ENCODE measurements at places on chromosomes 3 and 15.

- DNase-seq, result no peak
Observed at GRCh38 chr15:96264351-96264798, 66.1 kb upstream of the NR2F2 start.

DNA sequence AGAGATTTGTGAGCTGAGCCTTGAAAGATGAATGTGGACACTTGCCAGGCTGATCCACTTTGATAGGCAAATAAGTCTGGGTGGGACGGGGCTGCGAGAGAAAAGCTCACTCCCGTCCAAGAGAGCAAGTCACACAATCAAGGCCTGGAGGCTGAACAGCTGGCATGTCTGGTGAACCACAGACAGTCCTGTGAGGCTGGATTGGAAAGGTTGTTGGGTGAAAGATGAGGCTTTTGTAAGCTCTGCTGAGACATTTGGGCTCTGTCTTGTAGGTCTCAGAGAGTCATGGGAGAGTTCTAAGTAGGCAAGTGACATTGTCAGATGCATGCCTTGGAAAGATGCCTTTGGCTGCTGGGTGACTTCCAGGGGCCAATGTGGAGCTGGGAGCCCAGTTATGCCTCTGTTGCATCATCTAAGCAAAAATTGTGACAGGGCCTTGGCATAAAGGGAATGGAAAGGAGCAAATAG, 38.5 kb downstream of the RPLP1 start:
- no peak for DNase-seq

DNA sequence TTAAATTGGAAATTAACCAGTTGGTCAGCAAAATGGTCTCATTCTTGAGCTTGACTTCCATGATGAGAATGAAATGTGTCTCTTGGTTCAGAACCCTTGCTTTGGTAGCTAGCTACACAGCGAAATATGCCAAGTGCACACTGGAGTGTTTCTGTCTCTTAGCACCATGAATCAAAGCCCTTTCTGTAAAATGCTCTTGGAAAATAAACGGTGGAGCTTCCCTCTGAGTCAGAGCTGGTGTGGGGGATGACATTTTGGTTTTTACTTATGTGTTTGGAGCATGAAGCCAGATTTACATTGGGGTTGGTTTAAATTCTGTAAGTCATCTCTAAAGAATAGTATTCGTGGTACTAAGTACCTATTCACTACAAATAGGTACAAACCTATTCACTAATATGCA, 85.1 kb upstream of the NANOGP8 start:
- DNase-seq, result no peak

GRCh38 chr15:42735382-42736165, 1.4 kb downstream of the CDAN1 start:
- no peak for DNase-seq

GRCh38 chr15:58873267-58873666, 60.2 kb downstream of the SLTM start:
- DNase-seq, result no peak

DNA sequence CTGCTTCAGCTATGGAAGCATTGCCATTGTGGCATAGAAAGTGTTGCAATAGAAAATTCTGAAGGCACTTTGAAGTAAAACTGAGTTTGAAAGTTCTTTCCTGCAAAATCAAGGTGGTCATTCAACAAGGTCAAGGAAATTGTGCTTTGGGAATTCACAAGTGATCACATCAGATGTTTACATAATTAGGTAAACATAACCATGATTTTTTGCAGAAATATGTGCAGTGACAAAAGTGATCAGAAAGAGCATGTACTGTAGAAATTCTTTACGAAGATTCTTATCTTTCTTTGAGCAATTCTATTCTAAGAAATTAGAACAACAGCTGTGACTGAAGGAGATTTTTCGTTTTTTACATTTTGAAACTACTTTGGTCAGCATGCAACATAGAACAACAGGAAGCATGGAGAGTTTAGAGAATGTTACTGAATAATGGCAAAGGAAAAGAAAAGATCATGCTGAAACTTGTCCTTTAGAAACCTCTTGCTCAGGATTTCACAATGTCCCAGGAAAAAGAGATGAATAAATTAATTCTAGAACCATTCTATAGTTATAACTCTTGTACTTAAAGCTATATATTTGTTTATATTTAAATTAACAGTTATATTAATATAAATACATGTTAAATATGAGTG, 643.4 kb upstream of the ARPP21 start:
- DNase-seq, result no peak

- DNase-seq, result no peak
Observed at GRCh38 chr15:38531509-38531908, 33.1 kb downstream of the RASGRP1 start.

DNA sequence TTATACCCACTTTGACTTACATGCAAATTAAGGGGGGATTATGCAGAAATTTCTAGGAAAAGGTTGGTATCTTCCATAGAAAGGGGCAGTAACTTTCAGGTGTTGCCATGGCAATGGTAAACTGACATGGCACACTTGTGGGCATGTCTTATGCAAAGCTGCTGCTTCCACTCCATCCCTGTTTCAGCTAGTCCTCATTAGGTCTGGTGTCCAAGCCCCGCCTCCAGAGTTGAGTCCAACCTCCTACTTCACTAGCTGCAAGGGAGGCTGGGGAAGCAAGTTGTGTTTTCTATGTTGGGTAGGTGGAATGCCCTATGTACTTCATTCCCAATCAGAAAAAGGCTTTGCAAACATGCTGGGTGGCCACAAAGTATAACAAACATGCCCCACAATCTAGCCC, 14.7 kb upstream of the KLHL40 start:
- no peak for DNase-seq

DNA sequence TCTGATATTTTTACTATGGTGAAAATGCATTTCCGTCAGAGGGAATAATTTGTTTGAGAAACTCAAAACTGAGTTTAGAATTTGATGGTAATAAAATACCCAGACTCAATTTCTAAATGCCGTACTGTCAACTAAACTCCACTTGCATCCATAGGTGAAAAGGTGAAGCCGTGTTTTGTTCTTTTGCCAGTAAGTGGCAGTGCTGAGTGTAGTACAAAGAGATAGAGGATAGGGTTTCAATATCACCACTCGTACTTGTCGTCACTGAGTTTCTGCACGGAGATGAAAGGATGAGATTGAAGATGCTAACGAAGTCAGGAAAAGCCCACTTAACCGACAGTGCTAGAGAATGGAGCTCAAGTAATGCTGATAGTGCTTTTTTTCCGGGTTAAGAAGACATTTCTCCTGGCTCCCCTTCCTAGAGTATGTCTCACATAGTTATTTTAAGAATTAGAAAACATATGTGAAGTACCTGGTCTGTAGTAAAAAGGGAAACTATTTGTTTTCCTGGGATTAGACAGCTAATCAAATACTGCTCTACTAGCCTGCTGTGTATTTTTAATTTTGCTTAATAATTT, 345.1 kb downstream of the IL5RA start:
- DNase-seq, result no peak

DNA sequence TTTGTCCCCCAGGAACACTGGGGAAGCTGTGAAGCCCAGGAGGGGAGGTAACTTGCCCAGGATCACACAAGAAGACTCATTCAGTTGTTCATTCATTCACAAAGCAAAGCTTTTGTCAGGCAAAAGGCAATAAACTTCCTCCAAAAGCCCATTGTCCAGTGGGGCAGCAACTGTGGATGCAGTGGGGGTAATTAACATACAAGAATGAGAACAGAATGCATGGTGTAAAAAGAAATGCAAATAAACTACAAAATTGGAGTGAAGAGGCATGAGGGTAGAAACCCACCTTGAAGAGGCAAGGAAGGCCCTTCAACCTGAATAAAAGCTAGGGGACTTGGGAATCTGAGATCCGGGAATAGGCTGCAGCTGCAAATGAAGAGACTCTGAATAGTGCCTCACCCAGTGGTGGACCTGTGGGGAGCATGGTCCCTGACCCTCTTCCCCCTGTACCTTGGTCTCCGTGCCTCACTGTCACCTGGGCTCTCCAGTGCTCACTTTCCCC, 363.6 kb downstream of the CLSTN2 start:
- DNase-seq, result no peak

DNA sequence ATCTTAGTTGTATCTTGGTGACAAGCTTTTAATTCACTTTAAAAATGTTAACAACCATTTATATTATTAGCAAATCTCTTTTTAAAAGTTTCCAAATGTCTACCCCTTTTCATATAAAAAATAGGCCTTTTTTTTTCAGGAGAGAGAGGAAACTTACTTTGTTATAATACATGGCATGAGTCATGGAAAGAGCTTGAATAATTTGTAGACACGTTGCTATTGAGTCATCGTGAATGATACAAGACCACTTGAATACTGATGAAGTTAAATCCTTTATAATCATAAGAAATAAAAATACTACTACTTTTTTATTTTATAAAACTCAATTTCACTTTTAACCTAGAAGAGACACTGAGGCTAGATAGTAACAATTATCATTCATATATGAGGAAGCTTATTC, 70.3 kb upstream of the BBX start:
- DNase-seq, result no peak

- DNase-seq, result no peak
Observed at GRCh38 chr15:48409623-48410022, 78.4 kb downstream of the DUT start.

DNA sequence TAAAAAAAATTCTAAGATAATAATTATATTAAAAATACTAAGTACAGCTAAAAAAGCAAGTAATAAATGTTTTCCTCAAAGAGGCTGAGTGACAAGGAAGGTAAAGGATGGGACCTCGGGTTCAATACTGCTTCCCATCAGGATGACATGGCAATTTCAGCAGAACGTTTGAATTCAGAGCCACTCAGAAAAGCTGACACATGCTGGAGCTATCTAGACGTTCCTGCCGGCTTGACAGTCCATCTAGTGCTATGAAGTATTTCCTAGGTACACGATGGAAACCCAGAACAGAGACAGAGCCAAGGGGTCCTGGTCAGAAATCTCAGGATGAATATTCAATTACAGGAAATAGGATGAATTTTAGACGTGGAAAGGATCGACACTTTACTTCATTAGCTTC, 361.8 kb downstream of the FGF12 start:
- no peak for DNase-seq

DNA sequence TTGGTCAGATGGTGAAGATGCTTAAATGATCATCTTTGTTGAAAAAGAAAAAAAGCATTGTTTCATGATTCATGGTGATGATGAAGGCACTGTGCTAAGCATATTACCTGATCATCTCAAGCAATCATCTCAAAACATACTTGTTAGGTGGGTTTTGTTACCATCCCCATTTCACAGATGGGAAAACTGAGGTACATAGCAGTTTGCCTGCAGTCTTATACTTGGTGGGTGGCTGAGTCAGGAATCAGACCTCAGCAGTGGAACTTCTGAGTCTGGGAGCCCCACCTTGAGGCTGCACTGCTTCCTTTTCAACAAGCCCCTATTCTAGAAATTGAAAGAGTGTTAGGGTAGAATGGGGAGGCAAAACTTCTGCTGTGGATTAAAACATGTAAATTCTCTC, 341.1 kb downstream of the THSD4 start:
- DNase-seq, result no peak

DNA sequence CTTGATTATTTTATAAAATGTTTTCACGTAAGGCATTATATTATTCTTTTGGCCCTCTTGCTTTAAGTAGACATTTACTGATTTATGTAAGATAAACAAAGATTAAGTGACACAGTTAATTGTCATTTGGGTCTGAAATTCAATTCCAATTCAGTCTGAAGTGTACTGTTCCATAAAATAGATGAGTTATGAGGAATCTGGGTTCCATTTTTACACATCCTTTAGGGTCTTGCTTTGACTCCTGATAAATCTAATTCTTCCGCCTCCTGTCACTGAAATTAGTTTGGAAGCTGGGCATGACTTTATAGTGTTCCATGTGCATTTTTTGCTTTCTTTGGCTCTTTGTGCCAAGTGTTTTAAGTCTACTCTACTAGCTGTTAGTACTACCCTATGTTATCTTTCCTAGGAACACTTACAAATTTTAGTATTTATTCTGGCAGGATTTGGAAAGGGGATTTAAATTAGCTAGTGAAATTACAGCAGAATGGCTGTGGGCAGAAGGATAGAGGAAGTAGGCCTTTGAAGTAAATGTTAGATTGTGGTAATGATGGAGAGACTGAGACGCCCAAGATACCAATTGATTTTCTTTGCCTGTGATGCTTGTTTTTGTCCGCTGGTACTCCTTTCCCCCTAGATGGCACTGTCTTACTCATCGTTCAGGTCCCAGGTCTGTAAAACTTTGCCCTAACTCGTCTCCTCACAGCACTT, 14.3 kb downstream of the ARL8B start:
- no peak for DNase-seq

DNA sequence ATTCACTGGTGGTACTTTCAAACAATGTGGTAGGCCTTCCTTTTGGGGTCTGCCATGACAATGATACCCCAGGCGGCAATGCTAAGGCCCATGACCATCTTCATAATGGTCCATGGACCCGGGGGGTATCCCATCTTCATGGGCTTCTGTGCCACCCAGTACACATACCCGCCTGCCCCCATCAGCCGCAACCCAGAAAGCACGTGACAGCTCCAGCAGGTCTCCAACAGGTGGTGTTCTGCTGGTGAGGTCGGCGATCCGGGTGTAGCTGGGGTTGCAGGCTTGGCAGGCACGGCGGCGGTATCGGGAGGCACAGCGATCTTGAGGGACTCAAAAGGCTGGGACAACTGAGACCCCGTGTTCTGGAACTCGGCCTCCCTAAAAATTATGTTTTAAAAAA, 214.5 kb downstream of the SNRPN start:
- no peak for DNase-seq

DNA sequence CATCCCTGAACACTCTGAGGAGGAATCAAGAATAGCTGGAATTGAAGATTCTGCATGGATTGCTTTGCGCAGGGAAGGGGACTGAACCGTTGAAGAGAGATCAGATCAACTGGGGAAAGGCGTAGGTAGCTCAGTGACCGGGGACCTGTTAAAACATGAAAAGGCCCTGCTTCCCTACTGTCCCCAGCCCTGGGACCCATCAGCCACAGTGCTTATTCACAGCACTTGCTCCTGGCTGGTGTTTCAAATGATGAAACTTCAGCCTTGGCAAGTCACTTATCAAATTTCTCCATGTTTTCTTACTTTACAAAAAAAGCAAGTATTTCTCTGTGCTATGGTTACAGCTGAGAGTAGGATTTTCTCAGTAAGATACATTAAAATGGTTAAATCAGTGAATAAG, 199.3 kb downstream of the MEIS2 start:
- no peak for DNase-seq

DNA sequence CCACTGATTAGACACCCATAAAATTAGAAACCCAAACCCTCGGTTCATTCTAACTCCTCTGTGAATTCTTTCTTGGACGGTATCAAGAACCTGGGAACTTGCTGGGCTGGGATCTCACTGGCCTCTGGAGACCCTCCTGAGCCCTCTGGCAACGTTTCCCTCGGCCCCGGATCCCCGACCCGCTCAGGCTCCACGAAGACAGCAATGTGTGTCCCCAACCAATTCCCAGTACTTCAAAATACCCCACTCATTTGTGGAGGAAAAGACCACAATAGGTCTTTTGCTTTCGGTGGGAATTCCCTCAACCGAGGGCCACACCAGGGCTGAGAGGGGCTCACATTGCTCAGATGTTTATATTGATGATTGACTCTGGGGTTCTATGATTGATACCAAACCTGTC, 117.9 kb upstream of the PRR20G start:
- no peak for DNase-seq

- no peak for DNase-seq
Observed at GRCh38 chr15:45385590-45385989, 7.2 kb upstream of the GATM start.
